ENCODE measurements at places on chromosomes 7 and 10.

GRCh38 chr10:33327751-33328150, 6.7 kb downstream of the NRP1 start:
- DNase-seq: no peak

DNA sequence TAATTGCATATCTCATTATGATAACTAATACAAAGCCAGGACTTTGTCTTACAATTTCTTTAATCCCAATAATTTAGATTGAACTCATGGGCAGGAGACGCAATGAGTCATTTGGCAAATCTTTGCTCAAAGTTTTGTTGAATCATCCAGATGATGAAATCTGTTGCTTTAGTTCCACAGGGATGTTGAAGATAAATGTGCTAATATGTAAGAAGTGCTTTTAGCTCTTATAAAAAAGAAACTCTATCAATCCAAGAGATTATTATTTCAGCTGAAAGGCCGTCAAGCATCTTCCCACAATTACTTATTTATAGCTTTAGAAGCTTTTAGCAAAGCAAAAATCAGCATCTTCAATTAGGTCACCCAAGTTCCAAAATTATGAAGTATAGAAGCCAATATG, 36.8 kb upstream of the ANK3 start:
- DNase-seq: peak; percentile 52

DNA sequence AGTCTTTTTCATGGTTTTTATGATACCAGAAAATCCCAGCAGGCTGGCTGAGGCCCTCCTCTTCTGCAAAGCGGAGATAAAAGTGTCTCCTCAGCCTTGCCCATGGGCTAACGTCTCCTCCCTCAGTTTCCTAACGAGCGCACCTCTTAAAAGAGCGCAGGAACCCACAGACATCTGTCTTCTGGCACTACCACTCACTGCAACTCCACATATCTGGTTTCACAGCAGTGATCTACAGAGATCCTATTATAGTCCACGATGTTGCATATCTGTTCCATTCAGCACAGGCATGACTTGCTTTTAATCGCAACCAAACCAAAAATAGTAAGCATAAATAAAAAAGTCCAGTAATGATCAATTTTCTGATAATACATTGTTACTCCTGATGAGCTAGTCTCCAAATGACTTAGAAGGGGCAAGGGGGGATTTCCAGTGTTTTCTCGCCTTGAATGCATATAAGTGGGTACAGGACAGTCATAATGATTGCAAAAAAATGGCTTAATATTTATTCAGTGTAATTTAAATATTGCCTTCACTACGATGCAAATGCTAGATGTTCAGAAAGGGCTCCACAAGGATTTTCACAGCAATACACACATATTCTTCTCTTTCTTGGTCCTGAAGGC, 20.9 kb downstream of the ANKRD22 start:
- no peak for DNase-seq

DNA sequence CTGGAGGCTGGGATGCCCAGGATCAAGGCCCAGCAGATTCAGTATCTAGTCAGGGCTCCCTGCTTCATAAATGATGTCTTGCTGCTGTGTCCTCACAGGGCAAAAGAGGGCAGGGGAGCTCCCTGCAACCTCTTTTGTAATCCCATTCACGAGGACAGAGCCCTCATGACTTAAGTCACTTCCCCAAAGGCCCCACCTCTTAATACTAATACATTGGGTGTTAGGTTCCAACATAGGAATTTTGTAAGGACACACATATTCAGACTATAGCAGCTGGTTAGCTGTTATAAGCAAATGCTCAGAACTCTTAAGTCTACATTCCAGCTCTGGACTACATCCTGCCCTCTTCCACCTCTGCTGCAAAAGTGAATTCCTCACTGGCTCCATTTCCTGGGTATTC, 63.0 kb downstream of the VOPP1 start:
- peak; percentile 92 for DNase-seq

DNA sequence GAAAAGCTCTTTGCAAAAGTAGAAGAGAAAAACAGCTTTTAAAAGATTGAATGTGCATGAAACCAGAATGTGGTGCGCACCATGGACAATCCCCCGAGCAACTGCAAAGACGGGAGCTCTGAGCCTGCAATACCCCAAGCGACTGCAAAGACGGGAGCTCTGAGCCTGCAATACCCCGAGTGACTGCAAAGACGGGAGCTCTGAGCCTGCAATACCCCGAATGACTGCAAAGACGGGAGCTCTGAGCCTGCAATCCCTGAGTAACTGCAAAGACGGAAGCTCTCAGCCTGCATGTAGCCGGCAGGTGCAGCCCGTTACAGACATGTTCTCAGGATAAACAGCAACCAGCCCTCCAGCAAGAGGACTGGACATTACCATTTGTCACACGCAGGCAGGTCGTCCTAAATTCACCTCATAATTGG, 6.2 kb downstream of the ZNF775 start:
- DNase-seq: no peak

DNA sequence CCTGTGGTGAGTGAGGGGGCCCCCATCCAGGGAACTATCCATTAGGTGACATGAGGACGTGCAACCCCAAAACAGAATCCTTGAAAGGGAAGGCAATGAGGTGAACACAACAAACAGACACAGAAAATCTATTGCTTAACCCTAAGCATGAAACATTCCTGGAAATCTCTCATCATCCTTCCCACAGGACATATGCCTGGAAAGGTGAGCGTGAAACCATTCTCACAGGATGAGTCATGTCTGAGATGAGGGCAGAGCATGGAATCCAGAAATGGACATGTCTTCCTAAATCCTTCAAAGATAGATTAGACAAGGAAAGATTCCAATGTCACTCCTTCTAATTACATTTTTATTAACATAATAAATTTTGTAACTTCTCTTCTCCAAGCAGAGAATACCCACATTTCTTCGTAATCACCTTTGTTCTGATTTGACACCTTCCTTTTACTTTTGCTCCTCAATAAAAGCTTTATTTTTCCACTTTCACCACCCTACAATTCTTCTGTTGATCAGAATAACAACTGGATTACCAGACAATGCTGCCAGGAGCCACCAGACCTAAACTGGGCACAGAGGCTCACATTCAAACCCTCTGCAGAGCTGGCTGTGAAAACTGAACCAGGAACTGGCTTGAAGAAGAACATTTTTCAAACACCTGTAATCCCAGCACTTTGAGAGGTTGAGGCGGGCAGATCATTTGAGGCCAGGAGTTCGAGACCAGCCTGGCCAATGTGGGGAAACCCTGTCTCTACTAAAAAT, 67.2 kb downstream of the COBL start:
- DNase-seq: no peak

- DNase-seq: no peak
Measured at GRCh38 chr7:47771990-47772360, 176.3 kb downstream of the PKD1L1 start.

All from inflammatory macrophage (primary cell).